ENCODE measurements at places on chromosomes 6 and 20.

DNA sequence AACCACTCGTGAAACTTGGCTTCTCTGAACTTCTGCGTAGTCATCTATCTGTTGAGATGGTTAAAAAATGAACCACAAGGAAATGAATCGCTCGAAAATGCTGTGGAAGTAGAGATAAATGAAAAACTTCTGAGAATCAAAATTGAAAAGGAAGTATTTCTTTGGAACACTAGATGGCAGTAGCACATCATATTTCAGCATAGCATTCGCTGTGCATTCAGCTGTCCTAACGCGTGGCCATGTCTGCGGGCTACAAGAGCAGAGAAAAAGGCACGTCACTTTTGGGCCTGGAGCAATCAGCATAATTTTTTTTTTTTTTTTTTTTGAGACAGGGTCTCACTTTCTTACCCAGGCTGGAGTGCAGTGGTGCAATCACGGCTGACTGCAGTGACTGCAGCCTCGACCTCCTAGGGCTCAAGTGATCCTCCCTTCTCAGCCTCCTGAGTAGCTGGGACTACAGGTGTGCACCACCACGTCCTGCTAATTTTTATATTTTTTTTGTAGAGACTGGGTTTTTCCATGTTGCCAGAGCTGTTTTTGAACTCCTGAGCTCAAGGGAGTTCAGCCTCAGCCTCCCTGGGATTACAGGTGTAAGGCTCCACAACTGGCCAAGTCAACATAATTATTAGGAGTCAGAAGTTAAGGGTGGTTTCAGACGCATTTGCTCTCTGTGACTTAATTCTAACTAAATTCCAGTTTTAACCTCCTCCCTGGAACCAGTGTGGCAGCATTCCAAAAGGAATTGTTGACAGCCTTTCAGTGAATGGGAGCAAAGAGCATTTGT is 8.8 kb upstream of the PERP start:
- DNase-seq, result peak; percentile 77

GRCh38 chr6:125913864-125914351 is 42.7 kb upstream of the HINT3 start:
- DNase-seq, result peak; percentile 81

GRCh38 chr6:32658268-32658897 is 8.1 kb downstream of the HLA-DQB1 start:
- DNase-seq, result no peak

- DNase-seq, result peak; percentile 89
These were observed 172.1 kb downstream of the MTFR2 start for GRCh38 chr6:136077834-136078576.

GRCh38 chr6:43435682-43436437 is 8.5 kb downstream of the ABCC10 start:
- peak; percentile 17 for DNase-seq

- DNase-seq, result no peak
These were observed 9.0 kb downstream of the PTPN1 start for GRCh38 chr20:50519036-50519762.

GRCh38 chr20:57553376-57554018 is 7.4 kb upstream of the PCK1 start:
- DNase-seq, result no peak

DNA sequence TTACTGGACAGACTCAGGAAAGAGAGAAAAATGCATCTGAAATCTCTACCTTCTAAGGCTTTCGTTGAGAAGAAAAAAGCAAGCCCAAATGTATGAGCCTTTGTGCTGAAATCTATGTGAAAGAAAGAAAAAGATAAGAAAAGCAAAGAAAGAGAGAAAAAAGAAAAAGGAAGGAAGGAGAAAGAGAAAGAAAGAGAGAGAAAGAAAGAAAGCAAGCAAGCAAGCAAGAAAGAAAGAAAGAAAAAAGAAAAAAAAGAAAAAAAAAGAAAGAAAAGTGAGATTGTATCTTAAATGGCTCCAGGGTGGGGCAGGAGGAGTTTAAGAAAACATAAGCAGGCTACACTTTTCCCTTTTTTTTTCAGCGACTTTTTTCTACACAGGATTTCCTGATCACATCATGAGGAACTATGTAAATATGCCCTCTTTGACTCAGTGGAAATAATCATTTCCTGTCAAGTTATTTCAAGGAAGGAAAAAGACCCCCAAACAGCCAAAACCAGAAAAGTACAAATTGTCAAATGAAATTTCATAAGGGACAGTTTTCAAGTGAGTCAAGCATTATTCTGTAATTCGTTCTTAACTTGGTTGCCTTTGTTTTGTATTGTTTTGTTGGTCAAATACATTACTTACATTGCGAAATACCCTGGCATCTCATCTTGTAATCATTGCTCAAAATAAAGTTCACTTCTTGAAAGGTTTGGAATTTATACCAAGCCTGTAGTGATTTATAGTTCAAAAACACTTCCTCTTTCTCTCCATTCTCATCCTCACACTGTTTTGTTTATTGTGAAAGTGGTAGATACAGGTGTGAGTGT is 79.5 kb upstream of the RNF217 start:
- DNase-seq, result peak; percentile 18

- no peak for DNase-seq
These were observed at the start of gene PRDM13 for GRCh38 chr6:99606656-99607415. Gene PRDM13 (plus strand): TSS chr6:99606833. CDS start chr6:99607035, 202 bp downstream.

GRCh38 chr6:1076531-1077459 is 235.1 kb upstream of the FOXQ1 start:
- DNase-seq, result no peak

- DNase-seq, result no peak
These were observed 14.2 kb downstream of the PPP1R14C start for GRCh38 chr6:150157081-150157480.

DNA sequence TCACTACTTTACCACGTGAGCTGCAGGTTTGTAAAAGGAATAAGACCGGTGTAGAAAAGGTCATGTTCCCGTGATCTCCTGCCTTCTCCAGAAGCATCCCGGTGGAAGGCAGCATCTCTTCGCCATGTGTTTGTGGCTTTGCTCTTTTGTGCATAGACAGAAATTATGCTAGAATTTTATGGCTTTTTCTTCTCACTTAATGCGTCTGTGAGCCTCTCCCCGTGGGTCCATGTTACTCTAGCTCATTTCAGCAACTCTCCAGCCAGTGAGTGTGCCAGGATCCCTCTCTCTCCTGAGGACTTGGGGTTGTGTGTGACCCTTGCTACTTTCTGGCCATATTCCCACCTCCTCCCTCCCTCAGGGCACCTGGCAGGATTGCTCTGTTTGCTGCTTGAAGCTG is 289.5 kb downstream of the CDH4 start:
- no peak for DNase-seq

DNA sequence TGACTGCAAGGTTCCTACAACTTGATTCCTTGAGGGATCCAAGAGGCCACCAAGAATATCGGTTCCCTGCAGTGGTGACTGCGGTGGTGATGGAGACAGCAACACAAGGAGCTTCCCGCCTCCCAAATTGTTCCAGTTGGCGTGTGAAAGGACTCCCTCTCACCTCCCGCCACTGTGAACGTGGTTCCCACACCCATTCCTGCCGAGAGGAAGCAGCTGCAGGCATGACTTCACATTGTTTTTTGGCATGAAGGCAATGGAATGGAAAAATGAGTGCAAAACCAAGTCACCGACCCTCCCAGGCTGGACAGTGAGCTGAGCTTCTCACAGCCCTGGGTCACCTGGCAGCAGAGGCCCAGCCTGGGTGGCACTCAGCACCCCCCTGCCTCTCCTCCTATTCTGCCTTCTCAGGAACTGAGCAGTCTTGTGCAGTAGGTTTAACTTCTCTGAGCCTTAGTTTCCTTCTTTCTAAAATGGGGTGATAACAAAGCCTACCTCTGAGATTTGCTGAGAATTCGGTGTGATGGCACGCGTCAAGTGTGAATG is 75.0 kb downstream of the CNKSR3 start:
- no peak for DNase-seq

DNA sequence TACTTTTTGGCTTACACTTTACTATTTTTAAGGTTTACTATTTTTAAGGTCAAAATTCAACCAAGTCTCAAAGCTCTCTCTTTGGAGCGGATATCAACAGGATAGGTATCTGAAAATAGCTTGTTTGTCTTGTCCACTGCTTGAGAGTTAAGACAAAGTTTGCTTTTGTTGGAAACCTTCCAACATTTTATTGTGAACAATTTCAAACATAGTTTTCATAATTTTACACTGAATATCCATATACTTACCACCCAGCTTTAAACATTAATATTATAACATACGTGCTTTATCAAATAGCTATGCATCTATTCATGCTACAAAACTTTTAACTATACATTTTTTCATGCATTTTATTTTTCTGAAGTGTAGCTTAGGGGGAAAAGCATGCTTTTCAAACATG is 109.9 kb downstream of the FYN start:
- DNase-seq, result no peak

DNA sequence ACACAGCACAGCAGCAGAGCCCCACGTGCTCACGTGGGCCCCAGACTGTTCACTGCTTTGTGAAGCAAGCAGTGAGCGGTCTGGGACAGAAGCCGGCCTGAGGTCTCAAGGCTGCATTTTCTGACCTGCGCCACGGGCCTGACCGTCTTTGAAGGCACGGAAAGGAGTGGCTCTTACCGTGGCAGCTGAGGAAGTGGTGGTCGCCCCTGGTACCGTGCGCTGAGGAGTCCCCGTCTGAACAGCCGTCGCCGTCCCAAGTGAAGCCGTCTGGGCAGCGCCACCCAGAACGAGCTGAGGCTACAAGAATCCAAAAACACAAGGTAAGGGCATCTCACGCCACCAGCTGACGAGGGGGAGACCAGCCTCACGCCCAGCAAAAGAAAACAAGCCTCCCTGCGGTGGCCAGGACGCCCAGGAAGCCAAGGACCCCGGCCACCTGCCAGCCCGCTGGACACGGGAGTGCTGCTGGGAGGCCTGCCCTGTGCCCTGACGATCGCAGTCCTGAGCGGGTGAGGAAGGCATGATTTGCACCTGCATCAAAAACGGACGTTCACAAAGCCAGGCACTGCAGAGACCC is 55.7 kb downstream of the TAF4 start:
- DNase-seq, result no peak

DNA sequence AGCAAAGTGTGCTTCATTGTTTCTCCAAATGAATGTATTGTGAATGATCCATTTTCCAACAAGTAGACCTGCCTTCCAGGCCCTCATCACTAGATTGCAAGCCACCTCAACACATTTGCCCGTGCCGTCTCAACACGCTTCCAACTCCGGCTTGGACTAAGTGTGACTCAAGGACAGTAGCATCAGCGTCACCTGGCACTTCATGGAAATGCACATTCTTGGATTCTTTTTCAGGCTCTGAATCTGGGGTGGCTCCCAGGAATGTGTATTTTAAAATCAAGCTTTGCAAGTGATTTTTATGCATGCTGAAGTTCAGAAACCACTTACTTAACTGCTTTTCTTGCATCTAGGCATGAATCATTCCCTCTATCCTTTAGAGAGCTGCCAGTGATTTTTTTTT is 129.6 kb upstream of the EEF1E1 start:
- DNase-seq, result no peak

DNA sequence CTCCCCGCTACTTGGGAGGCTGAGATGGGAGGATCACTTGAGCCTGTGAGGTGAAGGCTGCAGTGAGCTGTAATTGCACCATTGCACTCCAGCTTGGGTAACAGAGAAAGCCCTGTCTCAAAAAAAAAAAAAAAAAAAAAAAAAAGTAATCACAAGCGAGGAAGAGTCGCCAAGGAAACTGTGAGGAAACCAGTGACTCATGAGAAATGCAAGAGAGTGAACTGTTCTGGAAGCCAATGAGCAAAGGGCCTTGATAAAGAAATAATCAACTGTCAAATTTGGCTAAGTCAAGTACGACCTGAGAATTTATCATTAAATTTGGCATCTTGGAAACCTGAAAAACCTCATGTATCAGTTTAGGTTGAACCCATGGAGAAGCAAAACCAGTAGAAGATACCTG is 16.1 kb upstream of the LAMP5 start:
- no peak for DNase-seq

GRCh38 chr6:102813489-102814275 is 1420.2 kb downstream of the GRIK2 start:
- no peak for DNase-seq

- DNase-seq, result no peak
These were observed 96.7 kb upstream of the ENPP5 start for GRCh38 chr6:46267515-46267914.

GRCh38 chr6:46628498-46628897 is 24.1 kb downstream of the CYP39A1 start:
- DNase-seq, result no peak

GRCh38 chr6:160293844-160294243 is 35.2 kb upstream of the SLC22A2 start:
- DNase-seq, result no peak

DNA sequence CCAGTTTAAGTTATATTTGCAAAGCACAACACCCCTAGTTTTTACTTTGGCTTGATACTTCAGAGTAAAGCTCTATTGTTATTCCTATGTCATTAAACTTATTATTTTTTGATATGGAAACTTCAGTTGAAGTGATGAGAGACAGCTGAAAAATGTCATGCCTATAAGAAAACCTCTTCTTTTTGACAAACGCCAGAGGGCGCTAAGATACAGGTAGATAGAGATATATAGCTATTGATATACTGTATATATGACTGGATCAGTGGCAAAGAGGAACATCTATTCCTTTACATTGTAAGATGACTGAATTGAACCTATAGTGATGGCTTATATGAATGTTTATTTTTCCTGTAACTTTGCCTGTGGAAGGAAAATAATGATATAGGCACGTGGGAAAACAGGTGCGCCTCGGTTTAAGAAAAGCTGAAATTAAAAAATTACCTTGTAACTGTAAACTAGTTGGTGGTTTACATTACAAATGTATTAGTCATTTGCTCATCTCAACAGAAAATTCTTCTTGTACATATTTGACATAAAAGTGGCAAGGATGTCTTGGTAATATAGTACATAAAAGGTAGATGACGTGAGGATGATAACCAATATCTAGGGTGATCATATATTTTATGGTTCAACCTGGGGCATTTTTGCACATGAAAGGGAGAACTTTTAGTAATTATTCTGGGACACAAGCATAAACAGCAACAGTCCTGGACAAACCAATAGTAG is 74.1 kb downstream of the LAMA4 start:
- peak; percentile 51 for DNase-seq

DNA sequence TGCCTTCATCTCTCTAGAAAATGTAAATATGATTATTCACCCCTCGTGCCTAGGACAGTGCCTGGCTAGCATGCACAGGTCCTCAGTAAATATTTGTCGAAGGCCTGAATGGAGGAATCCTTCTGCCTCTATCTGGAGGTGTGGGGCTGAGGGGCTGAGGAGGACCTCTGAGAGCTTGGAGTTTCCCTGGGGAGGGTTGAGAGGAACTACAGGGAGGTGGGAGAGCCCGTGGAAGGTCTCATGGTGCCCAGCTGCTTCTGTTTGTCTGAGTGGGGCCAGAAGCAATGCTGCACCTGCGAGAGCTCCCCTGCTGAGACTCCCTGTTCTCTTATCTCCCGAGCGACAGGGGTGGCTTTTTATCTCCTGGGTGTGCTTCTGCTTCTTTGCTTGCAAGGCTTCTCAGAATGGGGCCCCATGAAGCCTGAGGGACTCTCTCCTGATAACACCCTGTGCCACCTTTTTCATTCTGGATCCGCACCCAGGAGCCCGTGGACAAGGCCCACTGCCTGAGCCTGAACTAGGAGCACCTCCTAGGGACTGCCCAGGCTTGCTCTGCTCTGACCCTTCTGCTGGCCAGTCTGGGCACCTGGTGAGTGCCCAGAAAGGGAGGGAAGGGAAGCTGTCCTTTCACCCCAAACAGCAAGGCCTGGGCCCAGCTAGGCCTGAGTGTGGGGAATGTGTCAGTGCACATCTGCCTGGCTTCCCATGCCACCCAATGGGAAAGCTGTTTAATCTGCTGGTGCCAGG is 2.4 kb downstream of the SLC29A1 start:
- DNase-seq, result no peak
